T-helper 9 cell (primary cell): ENCODE measurements at places on chromosomes 11 and 22.

DNA sequence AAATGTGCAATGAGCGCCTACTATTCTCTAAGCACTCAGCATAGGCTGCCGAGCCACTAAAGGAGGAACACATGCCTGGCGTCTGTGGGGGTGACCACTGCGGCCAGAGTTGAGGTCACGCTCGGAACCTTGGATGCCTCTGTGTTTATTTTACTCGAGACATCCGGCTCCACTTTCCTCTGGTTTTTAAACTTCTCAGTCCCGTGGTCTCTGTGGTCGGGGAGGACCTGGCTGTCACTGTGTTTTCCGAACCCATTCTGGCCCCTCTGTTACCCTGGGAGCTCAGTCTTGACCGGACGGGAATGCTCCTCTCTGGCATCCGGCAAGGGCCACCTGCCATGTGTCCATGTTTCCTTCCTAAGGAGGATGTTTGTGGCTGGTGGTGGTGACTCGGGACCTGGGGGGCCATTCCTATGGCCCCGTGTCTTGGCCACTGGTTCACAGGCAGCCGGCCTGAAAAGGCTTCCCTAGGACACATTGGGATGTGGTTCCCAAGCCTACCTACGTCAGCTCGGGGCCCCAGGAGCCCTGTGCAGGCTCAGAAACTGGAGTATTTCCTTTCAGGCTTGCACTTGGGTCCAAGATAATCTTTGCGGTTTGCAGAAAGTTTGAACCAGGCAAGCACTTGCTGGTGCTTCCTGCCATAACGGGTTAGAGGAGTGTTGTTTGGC lies 46.7 kb upstream of the PARVG start:
- DNase-seq = no peak

DNA sequence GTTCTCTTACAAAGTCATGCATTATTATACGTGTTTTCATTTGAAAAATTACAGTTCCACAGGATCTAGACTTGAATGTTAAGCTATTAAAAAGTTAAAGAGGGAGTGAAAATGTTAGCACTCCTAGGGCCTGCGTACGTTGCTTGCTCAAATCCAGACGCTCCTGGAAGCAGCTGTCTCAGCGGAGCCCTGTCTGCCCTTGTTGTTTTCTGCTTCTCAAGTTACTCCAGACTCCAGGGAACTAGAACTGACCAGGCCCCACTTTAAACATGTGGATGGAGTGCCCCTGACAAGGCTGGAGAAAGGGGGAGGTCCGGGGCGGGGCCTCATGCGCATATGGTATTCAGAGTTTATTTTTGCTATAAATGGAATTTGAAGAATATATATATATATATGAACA lies 9.6 kb downstream of the PARVB start:
- no peak for DNase-seq

DNA sequence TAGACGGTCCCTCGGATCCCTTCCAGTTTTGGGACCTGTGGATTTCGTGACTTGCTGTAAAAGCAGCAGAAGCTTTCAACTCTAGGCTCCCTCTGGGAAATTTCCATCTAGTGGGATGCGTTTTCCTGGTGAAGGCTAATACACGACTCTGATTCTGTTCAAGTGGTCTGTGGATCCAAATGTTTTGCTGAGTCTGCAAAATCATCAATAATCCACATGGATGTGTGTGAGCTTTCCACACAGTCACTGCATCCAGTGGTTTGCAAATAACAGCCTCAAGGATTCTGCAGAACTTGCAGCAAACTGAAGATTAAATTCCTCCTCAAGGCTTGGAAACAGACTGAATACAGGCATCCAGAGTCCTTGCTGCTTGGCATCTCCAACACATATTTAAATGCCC lies 12.2 kb upstream of the DDB2 start:
- no peak for DNase-seq

- peak; percentile 14 for DNase-seq
Measured at GRCh38 chr11:46120346-46121300, 631 bp downstream of the PHF21A start.

GRCh38 chr11:91248199-91248807 lies 976.3 kb upstream of the FAT3 start:
- DNase-seq = no peak

- DNase-seq = no peak
Measured at GRCh38 chr11:132131961-132132360, 761.5 kb downstream of the NTM start.

DNA sequence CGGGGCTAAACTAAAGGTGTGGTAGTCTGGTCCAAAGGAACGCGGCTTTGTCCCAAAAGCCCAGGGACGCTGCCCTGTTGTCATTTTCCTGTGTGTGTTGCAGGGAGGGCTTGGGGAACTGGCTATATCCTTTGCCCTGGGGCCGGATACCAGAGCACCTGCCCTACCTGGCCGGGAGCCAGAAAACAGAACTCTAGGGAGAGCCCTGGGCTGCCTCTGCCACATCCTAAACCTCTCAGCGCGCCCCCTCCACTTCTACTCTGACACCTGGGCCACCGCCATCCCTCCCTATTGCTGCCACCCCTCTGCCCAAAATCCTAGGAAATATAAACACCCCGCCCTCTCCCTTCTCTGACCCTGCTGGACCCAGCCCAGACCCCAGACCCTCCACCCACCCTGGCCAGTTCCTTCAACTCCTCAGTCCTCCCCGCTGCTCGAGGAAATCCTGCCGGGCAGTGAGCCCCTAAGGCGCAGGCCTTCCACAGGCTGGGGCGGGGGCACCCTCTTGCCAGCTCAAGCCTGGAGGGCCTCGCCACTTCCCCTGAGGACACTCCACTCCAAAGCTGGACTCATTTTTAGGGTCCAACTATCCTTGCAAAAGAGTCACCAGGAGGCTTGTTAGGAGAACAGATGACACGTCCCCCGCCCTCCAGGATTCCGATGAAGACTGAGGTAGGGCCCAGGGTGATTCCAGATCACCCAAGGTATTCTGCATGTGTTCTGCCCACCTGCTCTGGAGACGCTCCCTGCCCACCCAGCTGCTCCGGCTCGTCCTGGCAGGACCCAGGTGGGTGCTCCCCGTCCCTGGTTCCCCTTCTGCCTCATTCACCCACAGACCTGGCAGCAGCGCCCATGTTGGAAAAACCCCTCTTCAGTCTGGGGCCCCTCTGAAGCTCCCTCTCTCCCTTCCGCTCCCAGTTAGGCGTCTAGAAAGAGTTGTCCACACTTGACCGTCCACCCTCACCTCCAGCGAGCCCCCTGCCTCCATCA lies 12.2 kb downstream of the KCTD17 start:
- no peak for DNase-seq

DNA sequence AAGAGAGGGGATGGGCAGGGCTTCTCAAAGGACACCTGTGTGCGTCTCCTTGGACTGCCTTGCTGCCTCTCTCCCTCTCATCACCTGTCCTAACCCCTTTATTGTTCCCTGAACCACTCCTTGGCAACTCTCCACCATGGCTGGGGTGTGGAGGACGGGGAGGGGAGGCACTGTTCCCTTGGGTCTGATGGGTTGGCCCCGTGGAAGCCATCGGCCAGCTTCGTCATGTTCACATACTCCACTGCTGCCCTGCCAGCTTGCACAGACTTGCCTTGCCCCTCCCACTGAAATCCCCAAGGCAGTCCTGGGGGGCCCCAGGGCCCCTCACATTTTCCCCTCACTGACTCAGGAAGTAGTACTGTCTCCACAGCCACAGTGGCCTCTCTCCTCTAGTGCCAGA lies 36.1 kb upstream of the LRRC32 start:
- no peak for DNase-seq

GRCh38 chr11:10350334-10350733 lies 45.5 kb downstream of the ADM start:
- DNase-seq = no peak

- no peak for DNase-seq
Measured at GRCh38 chr11:117187428-117187798, 8.9 kb downstream of the SIDT2 start.

DNA sequence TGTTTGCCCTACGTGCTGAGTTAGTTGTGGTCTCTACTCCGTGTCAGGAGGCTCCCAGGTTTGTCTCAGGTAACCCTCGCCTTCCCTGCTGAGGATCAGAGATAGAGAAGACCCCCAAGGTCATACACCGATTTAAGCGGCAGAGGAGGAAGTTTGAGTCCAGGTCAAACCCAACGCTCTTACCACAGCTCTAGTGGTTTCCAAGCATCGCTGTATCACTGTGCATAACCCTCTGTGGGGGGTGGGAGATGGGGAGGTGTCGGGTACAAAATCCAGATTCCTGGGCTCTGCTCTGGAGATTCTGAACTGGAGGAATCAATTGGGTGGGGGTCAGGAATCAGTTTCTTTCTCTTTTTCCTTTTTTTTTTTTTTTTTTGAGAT lies 627 bp downstream of the DNAJC4 start:
- no peak for DNase-seq

GRCh38 chr22:40404251-40405177 lies 34.1 kb downstream of the SGSM3 start:
- no peak for DNase-seq

DNA sequence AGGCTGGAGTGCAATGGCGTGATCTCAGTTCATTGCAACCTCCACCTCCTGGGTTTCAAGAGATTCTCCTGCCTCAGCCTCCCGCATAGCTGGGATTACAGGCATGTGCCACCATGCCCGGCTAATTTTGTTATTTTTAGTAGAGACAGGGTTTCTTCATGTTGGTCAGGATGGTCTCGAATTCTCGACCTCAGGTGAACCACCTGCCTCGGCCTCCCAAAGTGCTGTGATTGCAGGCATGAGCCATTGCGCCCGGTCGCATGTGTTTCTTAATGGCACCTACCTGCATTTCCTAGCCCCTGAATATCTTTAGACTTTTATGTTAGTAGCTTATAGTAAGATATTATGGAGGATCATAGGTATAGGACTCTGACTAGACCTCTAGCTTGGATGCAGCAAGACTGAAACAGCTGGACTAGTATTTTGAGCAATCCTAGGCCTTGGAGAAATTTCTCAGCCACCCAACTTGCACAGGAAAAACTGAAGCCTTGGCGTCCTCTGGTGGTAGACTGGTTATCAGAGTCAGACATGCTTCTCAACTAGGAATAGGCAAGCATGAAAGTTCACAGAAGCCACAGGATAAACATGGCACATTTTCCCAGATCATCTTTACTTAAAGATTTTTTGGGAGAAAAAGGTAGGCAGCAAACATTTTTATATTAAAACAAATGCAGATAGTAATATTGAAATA lies 22.7 kb upstream of the C1QTNF4 start:
- DNase-seq = no peak

- no peak for DNase-seq
Measured at GRCh38 chr11:125959511-125959910, 13.7 kb downstream of the VSIG10L2 start.

DNA sequence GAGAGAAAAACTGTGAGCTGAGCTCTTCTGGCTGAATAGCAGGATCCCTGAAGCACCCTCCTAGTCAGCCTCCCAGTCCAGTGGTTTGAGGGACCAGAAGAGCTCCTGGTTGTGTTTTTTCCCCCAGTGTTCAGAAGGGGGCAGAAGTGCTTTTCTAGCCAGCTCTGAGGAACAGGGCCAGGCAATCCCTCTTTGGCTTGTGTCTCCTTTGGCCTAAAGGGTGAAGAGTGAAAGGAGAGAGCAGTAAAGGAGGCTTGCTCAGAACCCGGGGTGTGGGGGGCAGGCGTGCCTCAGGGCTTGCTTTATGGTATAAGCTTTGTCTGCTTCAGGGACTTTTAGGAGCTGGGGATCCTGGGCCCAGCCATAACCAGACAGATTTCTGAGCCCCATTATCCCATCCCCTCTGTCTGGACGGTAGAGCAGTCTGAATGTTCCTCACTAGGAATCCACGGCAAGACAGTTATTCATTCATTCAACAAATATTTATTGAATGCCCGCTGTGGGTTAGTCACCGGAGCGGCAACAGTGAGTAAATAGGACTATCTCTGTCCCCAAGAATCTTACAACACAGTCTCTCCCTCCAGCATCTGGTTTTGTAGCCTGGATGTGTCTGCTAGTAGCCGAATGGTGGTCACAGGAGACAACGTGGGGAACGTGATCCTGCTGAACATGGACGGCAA lies 14.5 kb downstream of the ACP2 start:
- DNase-seq = no peak

DNA sequence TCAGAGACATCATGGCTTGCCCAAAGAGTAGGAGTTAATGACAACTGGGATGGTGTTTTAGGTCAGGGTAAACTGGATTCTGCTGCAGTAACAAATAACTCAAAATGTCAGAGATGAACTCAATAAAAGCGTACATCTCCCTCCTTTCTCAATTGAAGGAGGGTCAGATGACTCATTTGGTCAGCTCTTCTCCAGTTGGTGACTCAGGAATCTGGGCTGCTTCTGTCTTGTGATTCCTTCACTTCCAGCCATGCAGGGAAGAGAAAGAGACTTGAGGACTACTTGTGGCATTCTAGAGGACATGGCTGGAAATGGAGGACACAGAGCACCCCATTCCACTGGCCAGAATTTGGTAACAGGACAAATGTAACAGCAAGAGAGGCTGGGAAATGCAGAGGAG lies 3.2 kb upstream of the SYT13 start:
- DNase-seq = no peak

- no peak for DNase-seq
Measured at GRCh38 chr22:42446151-42446550, 13.9 kb upstream of the NFAM1 start.

DNA sequence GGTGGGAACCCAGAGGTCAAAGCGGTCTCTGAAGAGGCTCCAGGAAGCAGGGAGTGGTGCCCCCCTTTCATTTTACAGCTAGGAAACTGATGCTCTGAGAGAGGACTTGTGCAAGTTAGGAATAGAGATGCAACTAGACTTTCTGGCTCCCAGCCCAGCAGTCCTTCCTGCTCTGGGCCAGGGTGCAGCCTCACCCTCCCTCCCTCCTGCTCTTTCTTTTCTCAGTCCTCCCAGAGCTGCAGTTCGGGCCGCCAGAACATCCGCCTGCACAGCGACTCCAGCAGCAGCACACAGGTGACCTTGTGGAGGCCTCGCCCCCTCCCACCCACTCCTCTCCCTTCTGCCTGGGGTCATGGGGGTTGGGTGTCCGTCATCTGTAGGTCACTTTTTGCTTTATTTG lies 51.5 kb downstream of the LHFPL7 start:
- no peak for DNase-seq

DNA sequence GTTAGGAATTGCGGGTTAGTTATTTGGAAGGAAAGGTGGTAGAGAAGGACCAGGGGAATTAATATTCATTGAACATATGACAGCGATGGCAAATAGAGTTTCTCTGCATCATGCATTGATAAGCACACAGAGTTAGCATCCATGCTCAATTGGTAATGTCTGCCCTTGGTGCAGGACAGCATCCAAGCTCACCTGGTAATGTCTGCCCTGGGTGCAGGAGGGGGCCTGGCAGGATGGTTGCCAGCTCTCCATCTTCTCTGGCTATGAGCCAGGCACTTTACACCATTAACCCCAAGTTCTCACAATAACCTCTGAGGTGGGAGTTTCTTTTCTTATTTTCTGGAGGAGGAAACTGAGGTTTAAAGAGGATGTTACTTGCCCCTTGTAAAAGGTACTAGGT lies 50.4 kb upstream of the RBFOX2 start:
- DNase-seq = no peak

- no peak for DNase-seq
Measured at GRCh38 chr22:19640306-19640705, 74.0 kb upstream of the SEPTIN5 start.
